Prostate gland (tissue), 2 donors: ENCODE measurements at places on chromosomes 12 and 14. TPM values are rescaled to one million over a fixed set of nuclear protein-coding genes. Genes with fewer than 3 reads are reported as not detected.

Gene CLEC4C
- total RNA-seq = 1.3 TPM

Gene DEGS2
- 2.8 TPM for total RNA-seq

Gene MOK
- 95.5 TPM for total RNA-seq

DNA sequence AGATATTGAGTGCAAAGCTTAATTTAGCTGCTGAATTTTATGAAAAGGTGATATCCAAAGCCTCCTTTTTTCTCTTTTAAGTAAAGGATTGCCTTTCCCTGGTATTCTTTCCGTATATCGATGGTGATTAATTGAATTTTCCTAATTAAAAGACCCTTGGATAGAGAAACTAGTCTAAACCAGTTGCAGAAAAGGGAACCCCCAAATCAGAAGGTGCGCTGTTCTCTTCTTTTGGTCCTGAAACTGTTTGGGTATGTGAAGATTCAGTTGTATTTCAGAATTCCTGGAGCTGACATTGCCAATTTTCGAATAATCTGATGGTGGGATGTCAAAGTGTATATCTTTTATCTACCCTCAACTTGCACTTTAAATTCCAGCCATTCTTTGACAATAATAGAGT is 1.9 kb downstream of the GPHN start:
- peak overlapping the region; percentile 79 for H3K4me3 ChIP-seq
- no peaks in the 10 kb centered on the region for H3K4me1 ChIP-seq
- H3K27ac ChIP-seq = no peak overlapping the region
- H3K36me3 ChIP-seq = no peaks in the 10 kb centered on the region
- H3K27me3 ChIP-seq = no peaks in the 10 kb centered on the region
- no peak for DNase-seq

DNA sequence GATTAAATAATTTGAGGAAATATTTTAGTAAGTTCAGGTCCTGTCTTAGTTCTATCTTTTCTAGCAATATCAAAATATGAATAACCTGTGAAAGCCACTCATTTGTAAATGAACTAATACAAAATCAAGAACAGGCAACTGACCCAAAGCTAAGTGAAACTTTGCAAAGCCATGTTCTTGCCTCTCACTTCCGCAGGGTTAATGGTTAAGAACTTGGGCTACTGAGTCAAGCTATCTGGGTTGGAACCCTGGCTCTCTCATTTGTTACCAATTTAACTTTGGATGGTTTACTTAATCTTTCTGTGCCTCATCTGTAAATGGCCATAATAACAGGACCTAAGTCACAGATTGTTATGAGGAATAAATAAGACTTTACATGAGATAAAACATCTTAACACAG is 2.8 kb downstream of the KIF21A start:
- no peaks in the 10 kb centered on the region for H3K4me1 ChIP-seq
- no peak overlapping the region for H3K27ac ChIP-seq
- no peak overlapping the region for H3K4me3 ChIP-seq

Gene CD27
- 1.5 TPM for total RNA-seq

GRCh38 chr12:113130457-113131135 is 5.0 kb downstream of the RASAL1 start:
- H3K4me3 ChIP-seq = no peak overlapping the region
- DNase-seq = no peak
- no peaks in the 10 kb centered on the region for H3K36me3 ChIP-seq
- H3K4me1 ChIP-seq = no peaks in the 10 kb centered on the region
- H3K27ac ChIP-seq = no peak overlapping the region
- peaks cover 7% of the 10 kb centered on the region for H3K27me3 ChIP-seq

Gene UBE2N
- 71.5 TPM for total RNA-seq

Gene COCH
- total RNA-seq = 23.3 TPM

- DNase-seq = no peak
- no peak overlapping the region for H3K4me3 ChIP-seq
- no peaks in the 10 kb centered on the region for H3K36me3 ChIP-seq
- no peaks in the 10 kb centered on the region for H3K27me3 ChIP-seq
- H3K4me1 ChIP-seq = no peaks in the 10 kb centered on the region
These were observed 84.5 kb upstream of the POC1B start for GRCh38 chr12:89610366-89610765.
